ENCODE measurements at places on chromosomes 2 and 18.

- no peak for DNase-seq
These were observed 202.5 kb downstream of the LRRTM1 start for GRCh38 chr2:80102026-80102425.

DNA sequence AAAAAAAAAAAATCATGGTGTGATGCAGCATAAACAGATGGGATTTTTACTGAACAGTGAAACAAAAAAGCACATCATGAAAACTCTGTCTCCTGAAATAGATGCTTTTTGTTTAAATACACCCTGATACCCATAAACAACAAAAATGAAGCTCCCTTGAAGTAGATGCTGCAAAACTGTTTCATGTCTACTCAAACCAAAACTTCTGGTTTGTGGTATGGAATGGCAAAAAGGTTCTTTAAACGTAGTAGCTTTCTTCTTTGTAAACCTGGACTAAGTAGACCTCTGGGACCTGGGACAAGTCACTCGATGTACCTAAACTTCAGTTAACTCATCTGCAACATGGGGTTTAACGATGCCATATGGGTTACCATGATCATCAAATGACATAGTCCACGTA lies 64.4 kb upstream of the RAPH1 start:
- no peak for DNase-seq

DNA sequence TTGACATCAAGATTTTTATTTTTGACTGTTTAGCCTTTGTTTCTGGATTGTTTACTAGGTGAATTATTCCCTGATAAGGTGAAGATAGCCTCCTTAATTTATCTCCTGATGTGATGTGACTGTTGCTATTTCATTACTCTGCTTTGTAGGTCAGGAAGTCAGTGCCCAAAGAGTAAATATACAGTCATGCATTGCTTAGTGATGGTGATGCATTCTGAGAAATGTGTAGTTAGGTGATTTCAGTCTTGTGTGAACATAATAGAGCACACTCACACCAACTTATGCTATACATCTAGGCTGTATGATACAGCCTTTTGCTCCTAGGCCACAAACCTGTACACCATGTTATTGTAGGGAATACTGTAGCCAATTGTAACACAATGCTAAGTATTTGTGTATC lies 102.4 kb upstream of the THUMPD2 start:
- no peak for DNase-seq

- DNase-seq = no peak
These were observed 250.4 kb upstream of the TANK start for GRCh38 chr2:160909781-160910242.

- DNase-seq = no peak
These were observed 89.7 kb upstream of the SEC11C start for GRCh38 chr18:59049721-59050660.

DNA sequence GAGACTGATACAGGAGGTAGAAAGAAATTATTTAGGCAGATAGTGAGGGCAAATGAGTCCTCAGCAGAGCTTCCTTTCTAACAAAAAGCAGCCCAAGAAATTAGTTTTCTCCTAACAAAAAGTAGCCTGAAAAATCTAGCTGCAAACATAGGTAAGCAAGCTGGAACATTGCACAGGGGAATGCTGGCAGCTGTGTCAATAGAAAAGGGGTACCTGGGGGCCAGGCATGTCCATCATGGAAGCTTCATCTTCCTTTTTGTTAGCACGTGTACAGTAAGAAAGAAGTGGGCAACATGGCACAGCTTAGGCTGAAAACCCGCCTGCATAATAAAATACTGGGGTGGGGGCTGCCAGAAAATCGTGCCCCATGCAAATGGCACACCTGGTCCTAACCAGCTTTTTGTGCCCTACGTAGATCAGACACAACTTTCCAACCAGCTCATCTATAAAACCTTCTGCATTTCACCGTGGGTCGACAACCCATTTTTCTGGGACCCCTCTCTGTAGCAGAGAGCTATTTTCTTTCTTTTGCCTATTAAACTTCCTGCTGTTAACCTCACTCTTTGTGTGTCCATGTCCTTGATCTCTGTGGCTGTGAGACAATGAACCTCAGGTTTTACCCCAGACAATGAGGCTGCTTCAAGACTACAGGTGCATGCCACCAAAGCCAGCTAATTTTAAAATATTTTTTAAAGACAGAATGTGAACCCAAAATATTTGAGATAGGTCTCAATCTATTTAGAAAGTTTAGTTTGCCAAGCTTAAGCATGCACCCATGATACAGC lies 6.6 kb upstream of the MTHFD2 start:
- DNase-seq = no peak

- no peak for DNase-seq
These were observed 3.1 kb downstream of the SMYD5 start for GRCh38 chr2:73217160-73217559.

- no peak for DNase-seq
These were observed 22.1 kb downstream of the RAB3GAP1 start for GRCh38 chr2:135074216-135074615.

- no peak for DNase-seq
These were observed 83.8 kb downstream of the ATL2 start for GRCh38 chr2:38293152-38293865.

DNA sequence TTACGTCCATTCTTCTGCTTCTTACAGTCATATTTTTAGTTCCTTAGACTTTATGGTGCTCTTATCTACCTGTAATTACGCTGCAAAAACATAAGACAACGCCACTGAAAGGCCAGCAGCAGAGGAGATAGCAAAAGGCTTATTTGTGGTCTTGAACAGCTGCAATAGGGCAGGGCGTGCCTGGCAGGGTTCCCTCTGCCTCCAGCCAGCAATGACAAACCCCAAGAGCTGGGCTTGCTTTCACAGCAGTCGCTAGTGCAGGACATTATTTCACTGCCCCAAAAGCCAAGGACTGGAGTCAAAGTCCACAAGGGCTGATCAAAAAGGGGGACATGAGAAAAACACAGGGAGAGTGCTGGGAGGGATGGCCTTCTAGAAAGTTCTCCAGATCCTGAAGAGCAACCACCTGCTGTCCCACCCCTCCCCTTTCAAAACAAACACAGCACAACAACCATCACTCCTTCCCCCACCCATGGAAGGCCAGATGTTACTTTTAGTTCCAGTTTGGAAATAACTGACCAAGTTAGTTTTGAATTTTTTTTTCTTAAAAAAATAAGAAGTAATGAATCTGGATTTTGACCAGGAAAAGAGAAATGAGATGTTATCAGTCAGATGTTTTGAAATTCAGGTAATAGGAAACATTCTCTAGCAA lies 127.8 kb downstream of the RBMS1 start:
- DNase-seq = peak; percentile 68

DNA sequence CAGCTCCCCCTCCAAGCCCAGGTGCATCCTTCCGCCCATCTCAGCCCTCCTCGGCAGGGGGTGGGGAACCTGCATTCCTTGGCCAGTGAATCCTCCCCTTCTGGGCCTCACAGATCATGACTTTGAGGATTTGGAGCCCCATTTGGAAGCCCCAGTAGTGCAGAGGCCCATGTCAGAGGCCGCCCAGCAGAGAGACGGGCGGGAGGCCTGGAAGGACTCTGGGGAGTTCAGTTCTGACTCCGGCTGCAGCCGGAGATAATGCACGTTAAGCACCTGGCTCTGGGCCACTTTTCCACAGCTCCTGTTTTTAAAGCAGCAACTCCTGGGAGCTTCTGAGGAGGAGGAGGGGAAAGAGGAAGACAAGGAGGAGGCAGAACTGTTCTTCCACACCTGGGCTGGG lies 14.9 kb downstream of the ATOH8 start:
- no peak for DNase-seq

DNA sequence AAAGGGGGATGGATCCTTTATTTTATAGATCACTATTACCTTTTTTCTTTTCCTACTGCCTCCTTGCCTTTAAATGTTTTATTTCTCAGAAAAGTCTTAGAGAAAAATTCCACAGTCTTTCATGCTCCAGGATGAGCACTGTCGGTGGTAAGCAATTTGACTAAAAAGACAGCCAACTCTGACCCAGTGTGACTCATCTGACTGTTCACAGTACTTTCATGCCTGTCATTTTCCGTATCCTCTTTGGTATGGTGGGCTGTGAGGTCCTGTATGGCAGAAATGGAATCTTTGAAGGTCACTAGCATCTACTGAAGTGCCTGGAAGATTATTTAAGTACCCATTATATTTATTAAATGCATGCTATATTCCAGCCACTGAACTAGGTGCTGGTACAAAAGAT lies 2.1 kb upstream of the RFTN2 start:
- no peak for DNase-seq

- DNase-seq = no peak
These were observed 204.7 kb downstream of the INSIG2 start for GRCh38 chr2:118292991-118293390.

- no peak for DNase-seq
These were observed 259.0 kb upstream of the HNMT start for GRCh38 chr2:137705296-137705695.

- DNase-seq = no peak
These were observed 159.2 kb upstream of the DTNA start for GRCh38 chr18:34550902-34551301.

- DNase-seq = no peak
These were observed 57.1 kb downstream of the ZNF516 start for GRCh38 chr18:76437910-76438309.

GRCh38 chr2:44615950-44616518 lies 254.3 kb downstream of the CAMKMT start:
- DNase-seq = no peak

DNA sequence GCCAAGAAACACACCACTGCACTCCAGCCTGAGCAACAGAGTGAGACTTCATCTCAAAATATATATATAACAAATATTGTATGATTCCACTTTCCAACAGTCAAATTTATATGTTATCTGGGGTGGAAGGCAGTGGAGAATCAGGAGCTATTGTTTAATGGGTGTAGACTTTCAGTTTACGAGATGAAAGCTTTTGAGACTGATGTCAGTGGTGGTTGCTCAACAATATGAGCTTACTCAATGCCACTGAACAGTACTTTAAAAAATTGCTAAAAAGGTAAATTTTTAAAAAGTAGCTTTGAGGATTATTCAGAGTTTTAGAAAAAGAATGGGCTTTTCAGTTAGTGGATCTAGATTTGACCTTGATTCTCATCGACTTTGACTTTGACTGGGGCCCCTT lies 105.9 kb upstream of the ST6GAL2 start:
- DNase-seq = no peak

GRCh38 chr2:163347982-163348856 lies 387.6 kb downstream of the FIGN start:
- DNase-seq = peak; percentile 23

DNA sequence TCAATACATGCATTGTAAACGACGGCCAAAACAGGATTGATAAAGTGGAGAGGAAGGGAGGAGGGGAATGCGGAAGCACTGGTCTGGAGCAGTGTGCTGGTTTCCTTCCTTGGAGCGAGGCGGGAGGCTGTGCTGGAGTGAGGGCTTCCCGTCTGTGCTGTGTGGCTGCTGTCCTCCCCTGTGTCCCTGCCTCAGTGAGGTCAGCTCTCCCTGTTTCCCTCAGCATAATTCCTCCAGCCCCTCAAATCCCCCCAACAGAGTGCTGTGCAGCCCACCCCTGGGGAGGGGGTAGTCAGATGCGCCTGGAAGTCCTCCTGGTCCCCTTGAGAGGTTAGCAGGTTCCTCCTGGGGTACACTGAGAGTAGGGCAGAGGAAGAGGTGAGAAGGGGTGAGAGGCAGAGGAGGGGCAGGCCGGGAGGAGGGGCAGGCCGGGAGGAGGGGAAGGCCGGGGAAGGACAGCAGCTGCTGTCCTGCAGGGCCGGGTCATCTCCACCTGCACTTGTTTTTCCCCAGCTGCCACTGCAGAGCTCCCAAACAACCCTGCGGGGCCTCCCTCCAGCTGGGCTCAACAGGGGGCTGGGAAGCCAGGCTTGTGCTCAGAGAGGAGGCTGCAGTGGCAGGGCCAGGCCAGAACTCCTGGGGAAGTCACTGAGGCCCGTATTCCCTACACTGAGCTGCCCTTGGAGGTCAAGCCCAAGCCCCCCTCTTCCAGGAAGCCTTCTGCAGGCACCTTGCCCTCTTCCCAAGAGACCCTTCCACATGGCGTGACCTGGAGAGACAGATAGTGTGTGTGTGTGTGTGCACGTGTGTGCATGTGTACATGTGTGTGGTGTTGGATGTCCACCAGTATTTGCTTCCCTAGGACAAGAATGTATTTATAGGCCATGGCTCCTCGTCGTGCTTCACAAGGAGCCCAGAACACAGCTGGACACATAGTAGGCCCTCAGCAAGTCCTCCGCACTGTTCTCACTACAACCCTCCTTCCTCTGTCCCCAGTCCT lies 13.2 kb upstream of the ATP6V1B1 start:
- peak; percentile 6 for DNase-seq

GRCh38 chr2:46697830-46698323 lies 217.7 kb downstream of the MCFD2 start:
- DNase-seq = no peak

DNA sequence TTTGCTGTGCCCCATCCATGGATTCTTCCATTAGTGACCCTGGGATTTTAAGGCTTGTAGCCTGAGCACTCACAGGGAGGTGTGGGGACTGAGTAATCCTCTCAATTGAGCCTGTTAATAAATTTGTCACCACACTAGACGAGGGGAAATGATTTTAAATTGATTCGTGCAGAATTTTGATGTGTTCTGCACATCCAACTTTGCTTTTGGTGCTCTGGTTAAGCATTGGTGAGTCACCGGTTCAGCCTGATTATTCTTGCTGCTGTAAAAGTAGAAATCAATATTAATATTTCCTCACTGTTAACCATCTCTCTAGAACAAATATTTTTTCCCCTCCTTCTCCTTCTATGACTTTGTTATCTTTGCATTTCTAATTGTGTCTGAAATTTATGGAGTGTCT lies 482.0 kb downstream of the TSN start:
- DNase-seq = no peak

GRCh38 chr18:51195451-51196117 lies 1.9 kb downstream of the MEX3C start:
- DNase-seq = no peak

DNA sequence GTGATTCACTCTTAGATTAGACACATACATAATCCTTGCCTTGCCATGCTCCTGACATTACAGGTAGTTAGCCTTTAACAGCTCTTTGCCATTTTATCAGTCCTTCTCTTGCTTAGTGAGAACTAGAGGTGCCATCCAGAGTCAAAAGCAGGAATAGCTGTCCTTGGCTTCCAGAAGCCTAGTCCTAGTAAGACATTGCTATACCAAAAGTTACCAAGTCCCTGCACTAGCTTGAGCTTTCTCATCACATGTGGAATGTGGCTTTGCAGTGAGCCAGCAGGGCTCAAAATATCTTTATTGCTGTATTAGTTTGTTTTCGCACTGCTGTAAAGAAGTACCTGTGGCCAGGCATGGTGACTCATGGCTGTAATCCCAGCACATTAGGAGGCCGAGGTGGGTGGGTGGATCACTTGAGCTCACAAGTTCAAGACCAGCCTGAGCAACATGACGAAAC lies 104.7 kb upstream of the NOSTRIN start:
- DNase-seq = no peak

- no peak for DNase-seq
These were observed 302.7 kb upstream of the TNP1 start for GRCh38 chr2:217162533-217162932.

- no peak for DNase-seq
These were observed 382.4 kb upstream of the SMIM21 start for GRCh38 chr18:75809926-75810255.
